ENCODE measurements at places on chromosomes 6 and 20.
A peak's percentile ranks its signal among the peaks of the same experiment; 100 is the strongest.

DNA sequence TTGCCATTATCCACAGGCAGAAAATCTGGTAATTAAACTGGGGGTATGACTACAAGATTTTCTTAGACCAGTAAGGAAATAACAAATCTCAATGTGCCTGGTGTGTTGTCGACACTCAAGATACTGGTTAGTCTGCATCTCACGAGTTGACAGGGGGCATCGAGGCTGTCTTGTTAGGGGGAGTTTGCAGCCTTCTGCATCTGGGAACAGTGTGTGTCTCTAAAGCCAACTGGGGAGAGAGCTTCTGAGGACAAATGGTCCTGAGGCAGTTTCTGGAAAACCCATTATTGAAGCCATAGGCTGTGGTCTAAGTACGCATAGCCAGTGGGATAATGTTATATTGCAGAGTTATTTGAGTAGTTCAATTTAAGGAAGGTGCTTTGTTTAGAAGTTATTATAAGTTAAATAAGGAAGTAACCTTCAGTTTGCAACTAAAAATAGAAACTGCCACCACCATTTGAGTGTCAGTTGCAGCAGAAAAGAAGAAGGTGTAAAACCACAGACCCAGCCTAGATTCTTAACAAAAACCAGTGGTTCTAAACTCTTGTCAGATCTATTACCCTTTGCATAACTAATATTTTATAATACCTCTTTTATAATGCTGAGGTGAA, 15.4 kb upstream of the MAPK13 start:
- DNase-seq, result no peak

DNA sequence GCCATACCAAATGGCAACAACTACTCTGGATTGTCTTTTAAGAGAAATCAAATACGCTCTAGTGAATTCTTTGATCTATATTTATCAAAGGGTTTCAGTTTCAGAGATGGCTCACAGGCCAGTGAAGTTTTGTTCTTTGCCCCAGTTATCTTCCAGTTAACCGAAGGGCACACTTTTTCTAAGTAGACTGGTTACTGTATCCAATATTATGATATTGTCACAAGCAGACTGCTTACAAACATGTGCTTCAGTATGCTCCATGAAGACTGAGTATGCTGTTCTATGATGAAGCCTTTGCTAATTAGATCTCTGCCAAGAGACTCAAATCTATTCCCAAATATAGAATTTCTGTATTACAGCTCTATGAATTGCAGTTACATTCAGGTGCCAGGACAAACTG, 181.1 kb downstream of the REV3L start:
- DNase-seq, result no peak

DNA sequence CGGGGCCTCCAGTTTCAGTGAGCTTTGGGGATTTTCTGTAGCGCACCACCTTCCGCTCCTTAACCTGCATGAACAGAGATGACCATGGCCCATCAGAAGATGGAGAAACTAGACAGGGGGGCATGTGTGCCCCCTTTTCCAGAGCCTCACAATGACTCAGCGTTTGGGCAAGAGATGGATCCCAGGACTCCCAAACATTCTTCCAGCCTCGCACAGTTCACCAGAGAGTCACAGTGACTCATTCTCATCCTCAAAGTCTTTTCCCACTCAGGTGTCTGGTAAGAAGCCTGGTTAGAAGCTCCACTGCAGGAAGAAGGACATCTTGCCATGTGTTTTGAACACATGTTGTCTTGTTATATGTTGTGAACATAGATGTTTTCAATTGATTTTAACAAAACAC, 76.2 kb upstream of the FRMD1 start:
- peak; percentile 23 for DNase-seq

- DNase-seq, result no peak
Observed at GRCh38 chr6:35724059-35724458, 12.8 kb upstream of the ARMC12 start.

- DNase-seq, result no peak
Observed at GRCh38 chr20:41082306-41082705, 53.7 kb downstream of the TOP1 start.

DNA sequence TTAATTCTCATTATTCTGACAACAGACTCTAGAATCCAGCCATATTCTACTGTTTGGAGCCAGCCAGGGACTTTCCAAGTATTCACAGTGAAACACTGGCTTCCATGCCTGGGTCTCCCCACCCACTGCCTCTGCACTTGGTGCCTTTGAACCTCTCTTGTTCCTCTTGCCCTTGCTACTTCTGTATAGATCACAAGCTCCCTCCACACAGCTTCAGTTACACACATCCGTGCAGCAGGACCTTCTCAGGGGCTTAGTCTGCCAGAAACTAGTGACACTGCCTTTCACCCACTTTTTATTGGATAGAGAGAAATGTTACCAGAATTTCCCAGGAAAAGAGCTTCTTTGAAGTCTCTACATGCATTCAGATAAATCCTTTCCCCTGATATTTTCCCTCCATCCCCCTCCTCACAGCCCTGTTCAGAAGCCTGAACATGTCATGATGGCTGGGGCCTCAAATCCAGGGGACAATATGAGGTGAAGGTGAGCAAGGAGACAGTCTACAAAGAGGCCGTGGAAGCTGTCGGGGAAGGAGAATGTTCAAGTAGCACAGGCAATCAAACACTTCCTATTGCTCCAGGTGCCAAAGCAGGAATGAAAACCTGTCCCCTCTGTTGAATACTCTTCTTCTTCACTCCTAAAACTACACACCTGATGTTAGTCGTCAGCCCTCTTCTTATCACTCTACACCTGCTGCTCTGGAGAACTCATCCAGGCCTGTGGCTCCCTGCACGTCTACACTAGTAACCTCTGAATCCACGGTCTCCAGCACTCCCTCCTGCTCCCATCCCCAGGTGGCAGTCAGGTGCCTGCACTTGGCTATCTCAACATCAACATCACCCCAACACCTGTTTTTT, 20.2 kb upstream of the HLA-DOA start:
- peak; percentile 76 for DNase-seq

DNA sequence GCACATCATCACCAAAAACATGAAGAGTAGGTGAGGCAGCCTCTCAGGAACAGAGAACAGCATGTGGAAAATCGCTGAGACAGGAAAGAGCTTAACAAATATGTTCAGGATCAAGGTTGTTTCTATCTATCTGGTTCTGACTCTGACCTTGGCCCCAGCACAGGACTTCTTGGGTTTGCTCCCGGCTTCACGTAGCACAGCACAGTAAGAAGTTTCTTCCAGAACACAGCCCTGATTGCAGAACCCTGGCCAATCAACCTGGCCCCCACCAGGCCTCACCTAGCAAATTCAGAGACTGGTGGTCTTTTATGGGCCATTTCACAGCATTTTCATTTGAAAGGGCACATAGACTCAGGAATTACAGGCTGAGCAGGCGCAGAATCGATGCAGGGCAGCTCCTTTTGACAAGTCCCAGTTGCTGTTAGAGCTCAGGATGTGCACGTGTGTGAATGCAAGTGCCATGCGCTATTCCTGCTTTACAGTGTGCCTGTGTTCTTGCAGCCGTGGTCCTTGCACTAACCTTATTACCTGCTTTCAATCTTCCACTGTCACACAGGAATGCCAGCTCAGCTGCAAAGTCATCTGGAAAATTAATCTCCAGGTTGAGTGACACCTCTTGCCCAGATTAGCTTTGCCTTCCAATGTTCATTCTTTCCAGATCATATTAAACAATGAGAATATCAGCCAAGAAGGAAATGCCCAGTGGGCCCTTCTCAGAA, 100.5 kb upstream of the SLC2A12 start:
- DNase-seq, result no peak

- DNase-seq, result no peak
Observed at GRCh38 chr20:47400685-47401084, 44.2 kb upstream of the ZMYND8 start.

- no peak for DNase-seq
Observed at GRCh38 chr6:829656-830055, 136.7 kb upstream of the EXOC2 start.

DNA sequence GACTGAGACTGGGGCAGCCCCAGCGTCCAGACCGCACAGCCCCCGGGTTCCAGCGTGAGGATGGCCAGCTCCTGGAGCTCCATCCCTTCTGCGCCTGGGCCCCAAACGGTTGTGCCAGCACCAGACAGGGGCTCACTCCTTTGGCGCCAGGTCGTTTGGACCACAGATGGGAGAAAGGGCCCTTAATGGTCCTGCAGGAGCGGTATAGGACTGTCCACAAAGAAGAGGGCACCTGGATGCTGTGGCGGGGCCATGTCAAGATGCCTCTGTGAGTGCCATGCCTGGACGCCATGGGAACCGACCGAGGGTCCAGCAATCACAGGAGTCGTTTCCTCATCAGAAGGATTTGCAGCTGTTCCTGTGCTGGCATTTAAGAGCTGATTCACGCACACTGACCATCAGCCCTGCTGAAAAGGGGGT, 82.7 kb downstream of the DLL1 start:
- DNase-seq, result peak; percentile 5

DNA sequence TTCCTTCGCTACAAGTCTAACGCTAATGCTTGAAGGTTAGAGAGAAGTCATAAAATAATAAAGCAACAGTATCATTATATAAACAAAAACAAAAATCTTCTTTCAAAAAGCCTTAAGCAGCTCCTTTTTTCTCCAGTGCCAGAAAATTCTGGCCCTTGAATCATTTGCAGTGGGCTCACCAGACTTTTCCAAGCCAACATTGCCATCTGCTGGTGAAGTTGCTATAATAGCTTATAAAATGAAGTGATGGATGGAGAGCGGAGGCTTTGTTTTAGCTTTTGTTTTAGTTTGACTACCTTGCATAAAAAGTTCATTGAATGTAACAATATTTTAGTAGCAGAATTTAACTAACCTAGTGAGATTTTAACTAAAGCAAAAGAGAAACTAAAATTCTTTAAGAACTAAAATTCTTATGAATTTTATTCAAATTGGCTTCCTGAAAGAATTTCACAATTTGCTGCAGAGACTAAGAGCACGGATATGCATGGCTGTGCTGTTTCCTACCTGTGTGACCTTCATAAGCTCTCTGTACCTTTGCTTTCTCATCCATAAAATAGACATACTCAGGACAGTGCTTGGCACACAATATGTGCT, 44.8 kb upstream of the SLC2A12 start:
- DNase-seq, result peak; percentile 74

GRCh38 chr6:14729129-14729871, 516.6 kb upstream of the JARID2 start:
- DNase-seq, result no peak

- DNase-seq, result no peak
Observed at GRCh38 chr6:161439093-161439492, 165.2 kb upstream of the AGPAT4 start.

DNA sequence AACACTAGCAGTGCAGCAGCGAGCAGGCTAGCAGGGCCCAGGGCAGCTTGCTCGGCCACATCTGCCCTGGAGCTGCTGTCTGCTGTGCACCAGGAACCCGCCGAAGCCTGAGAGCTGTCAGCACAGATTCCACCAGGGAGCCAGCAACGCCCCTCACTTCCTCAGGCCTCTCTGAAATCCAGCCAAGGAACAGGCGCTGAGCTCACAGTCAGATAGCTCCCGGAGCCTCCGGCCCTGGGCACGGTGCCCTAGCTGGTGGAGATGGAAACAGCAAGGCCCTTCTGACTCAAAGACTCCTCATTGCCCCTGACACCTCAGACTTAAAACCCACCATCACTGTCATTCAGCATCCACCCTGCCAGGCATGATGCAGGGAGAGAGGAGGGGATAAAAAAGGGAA, 839.4 kb downstream of the MAFB start:
- DNase-seq, result no peak

- DNase-seq, result no peak
Observed at GRCh38 chr6:78810146-78810545, 57.2 kb upstream of the IRAK1BP1 start.

DNA sequence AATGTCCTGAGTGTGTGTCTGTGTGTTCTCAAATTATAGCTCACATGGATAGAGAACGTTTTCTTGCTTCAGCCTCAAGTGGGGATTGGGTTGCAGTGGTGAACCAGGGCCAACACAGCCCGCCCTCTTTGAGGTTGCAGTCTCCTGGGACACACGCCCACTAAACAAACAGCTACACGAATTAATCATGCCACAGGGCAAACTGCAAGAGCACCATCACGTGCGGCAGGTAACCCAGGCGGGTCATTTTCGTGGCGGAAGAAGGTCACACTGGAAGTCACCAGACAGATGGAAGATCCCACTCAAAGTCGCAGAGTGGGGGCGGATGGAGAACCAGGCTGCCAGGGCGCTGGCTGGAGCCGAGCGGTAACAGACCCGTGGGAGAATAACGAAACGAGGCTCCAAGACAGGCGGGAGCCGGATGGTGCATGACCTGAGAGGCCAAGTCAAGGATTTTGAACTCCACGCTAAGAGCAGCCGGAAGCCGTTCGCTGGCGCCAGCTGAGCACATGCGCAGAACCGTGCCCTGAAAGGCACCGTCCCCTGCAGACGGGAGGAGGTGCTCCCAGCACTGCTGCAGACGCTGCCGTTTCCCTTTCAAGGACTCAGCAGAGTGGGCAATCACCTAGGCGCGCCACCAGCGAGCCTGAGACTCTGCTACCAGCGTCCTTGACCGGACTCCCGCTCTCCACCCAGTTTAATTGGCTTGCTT, 10.7 kb downstream of the DLL1 start:
- DNase-seq, result peak; percentile 59

- no peak for DNase-seq
Observed at GRCh38 chr20:33570743-33571142, 80.8 kb downstream of the CBFA2T2 start.

- DNase-seq, result no peak
Observed at GRCh38 chr6:16991981-16992629, 109.7 kb upstream of the STMND1 start.

GRCh38 chr20:57514273-57514751, 10.6 kb downstream of the CTCFL start:
- DNase-seq, result no peak

DNA sequence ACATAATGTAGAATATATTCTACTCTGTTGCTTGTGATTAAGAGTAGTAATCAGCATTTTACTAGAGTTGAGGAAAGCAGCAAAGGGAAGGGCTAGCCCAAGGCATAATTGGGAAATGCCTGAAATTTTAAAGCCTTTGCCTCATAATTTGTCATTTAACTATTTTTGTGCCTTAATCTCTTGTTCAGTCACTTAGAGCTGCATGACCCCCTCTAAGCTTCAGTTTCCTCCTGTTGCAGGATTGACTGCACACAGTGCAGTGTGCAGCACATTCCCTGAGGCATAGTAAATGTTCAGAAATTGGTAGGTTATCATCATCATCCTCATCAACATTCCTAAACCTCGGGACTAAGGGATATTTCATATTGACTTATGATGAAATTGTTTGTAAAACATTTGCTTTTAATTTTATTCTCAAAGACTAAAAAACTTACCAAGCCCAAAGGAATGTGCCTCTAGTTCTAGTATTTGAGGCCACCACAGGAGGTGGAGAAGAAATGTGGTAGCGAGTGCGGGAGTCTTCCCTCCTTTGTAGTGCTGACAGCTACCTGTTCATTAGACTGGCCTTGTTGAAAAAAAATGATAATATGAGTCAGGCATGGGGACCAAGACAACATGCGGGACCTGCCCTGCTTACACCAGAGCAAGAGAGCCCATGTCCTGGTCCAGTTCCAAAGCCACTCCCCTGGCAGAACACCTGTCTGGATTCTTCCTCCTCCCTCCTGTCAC, 14.8 kb upstream of the TENT5A start:
- DNase-seq, result no peak

GRCh38 chr6:89368107-89368506, 15.6 kb upstream of the UBE2J1 start:
- DNase-seq, result peak; percentile 73

- DNase-seq, result peak; percentile 57
Observed at GRCh38 chr20:58891718-58892140, 39.2 kb downstream of the GNAS start.

All from activated CD8-positive, alpha-beta memory T cell treated with anti-CD3 and anti-CD28 coated beads, Interleukin-2, amount 10 ng/mL, durations not matched to agents 7 days and 5 days (primary cell).